Tongue (tissue), 3 donors: ENCODE measurements at places on chromosomes 12 and 14.

DNA sequence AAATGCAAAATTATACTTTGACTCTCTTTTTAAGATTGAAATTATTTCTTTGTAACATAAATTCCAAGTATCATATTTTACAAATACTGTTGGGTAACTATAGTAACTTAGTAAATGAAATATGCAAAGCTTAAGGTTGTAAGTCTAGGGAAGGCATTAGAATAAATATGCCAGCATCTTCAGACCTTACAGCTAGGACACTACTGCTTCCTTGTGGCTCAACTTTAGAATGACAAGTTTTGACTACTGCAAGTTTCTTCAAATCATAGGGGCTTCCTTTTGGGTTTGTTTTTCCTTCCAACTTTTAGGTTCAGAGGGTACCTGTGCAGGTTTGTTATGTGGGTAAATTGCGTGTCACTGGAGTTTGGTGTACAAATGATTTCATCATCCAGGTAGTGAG, 17.7 kb upstream of the ANP32D start:
- peak; percentile 23 for DNase-seq

DNA sequence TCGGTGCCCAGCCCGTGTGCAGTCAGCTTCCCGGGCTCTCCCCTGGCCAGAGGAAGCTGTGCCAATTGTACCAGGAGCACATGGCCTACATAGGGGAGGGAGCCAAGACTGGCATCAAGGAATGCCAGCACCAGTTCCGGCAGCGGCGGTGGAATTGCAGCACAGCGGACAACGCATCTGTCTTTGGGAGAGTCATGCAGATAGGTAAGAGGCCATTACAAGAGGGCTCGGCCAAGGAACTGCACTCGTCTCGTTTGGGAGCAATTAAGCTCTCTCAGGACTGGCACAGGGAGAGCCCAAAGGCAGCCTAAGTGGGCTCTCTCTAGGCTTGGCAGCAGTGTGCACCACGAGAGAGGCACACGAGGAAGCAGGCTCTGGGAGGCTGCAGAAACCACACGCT, 3.7 kb downstream of the WNT5B start:
- no peak for DNase-seq

DNA sequence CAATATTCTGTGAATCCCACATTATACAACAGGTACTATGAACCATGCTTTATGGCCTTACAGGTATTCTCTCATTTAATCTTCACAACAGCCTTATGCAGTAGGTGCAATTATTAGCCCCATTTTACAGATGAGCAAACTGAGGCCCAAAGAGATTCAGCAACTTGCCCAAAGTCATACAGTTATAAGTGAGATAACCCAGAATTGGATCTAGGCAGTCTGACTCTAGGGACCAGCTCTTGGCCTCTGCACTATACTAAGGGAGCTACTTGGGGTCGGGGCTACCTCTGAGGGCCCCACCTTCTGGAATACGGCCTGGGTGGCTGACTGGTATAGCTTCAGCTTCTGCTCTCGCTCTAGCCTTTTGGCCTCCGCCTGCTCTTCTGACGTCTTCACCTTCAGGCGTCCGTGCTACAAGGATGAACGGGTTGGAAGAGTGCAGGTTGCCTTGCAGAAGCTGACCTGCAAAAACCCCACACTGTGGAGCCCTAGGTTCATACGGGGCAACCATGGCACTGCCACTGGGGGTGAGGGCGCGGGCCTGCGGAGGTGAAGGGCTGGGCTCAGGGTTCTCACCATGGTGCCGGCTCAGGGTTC, 762 bp downstream of the RABGGTA start:
- no peak for DNase-seq

GRCh38 chr12:92803903-92804302, 101.1 kb downstream of the PLEKHG7 start:
- DNase-seq, result no peak

GRCh38 chr14:101849125-101849524, 87.6 kb downstream of the PPP2R5C start:
- no peak for DNase-seq

DNA sequence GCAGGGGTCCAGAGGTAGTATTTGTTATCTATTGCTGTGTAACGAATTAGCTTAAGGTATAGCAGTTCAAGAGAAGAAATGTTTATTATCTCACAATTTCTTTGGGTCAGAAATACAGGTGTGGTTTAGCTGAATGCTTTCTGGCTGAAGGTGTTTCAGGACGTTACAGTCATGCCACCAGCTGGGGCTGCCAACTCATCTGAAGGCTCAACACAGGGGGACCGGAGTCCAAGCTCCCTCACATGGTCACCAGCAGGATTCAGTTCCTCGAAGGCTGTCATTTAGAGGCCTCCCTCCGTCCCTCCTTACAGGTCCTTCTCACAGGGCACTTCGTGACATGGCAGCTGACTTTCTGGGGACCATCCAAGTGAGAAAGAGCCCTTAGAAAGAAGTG, 37.5 kb upstream of the SINHCAF start:
- no peak for DNase-seq

DNA sequence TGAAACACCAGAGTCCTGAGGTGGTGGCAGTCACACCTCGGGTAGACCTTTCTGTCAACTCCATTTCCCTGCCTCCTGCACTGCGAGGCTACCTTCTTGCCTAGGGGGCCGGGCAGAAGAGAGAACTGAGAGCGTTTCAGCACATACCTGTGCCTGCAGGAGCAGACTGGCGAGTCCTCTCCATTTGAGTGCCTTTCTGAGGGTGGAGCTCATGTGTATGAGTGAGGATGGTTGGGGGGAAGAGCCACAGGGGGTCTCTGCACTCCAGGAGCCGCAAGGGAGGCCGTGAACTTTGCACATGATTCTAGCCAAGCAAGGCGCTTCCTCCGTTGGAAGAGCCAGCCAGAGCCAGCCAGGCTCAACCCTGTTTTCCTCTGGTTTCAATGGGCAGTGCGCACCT, 31.0 kb upstream of the CCND2 start:
- DNase-seq, result no peak

DNA sequence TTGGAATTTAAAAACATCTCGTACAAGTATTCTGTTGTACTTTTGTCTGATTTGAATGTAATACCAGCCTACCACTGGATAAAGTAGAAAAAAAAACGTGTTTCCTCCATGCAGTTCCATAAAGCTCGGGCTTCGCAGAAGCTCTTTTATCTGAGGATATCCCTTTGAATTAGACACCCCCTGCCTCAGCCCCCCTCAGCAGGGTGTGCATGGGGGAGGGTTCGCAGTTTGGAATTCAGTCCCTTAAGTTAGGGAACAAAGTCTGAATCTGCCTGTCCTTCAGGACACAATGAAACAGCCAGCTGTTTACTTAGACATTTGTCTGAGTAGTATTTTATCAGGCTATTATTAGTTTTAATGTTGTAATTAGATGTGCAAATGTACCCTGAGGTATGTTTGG, 234.0 kb upstream of the CAND1 start:
- DNase-seq, result no peak

GRCh38 chr14:72738161-72738611, 155.7 kb downstream of the DPF3 start:
- no peak for DNase-seq

GRCh38 chr14:96138241-96138640, 66.4 kb upstream of the BDKRB2 start:
- no peak for DNase-seq

GRCh38 chr12:20576528-20576927, 118.6 kb upstream of the SLCO1C1 start:
- DNase-seq, result no peak

- no peak for DNase-seq
Observed at GRCh38 chr12:109650808-109651207, 62.8 kb upstream of the FAM222A start.

- no peak for DNase-seq
Observed at GRCh38 chr12:100908501-100908900, 113.9 kb downstream of the ANO4 start.

DNA sequence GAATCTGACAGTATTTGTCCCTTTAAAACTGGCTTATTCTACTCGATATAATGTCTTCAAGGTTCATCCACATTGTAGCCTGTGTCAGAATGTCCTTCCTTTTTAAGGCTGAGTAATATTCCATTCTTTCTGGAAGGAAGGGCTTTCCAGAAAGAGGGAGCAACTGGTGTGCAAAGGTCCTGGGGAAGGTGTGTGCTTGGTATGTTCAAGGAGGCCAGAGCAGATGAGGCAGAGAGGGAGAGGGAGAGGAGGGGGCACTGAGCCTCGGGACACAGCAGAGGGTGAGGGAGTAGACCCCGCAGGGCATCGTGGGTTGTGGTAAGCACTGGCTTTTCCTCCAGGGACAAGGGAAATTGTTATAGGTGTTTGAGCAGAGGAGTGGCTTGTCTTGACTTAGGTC, 90.9 kb upstream of the NCOR2 start:
- no peak for DNase-seq

DNA sequence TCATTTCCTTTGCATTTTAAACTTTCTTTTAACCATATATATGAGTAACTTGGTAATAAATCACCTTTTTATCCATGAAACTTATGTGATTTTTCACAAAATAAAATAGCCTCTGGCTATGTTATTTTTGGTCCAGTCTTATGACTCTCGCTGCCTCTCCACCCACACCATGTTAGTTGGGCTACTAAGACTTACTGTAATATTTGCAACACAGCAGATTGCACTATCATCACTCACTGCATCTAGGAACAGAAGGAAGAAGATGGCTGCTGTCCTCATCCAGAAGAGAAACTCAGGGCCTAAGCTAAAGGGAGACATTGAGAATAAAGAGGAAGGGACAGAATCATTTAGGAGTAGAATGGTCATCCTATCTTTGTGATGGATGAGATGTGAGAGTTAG, 12.6 kb upstream of the B4GALNT3 start:
- no peak for DNase-seq
